Mucosa of descending colon (tissue), 3 donors: ENCODE measurements at places on chromosomes 2 and 18. TPM values are rescaled to one million over a fixed set of nuclear protein-coding genes. Genes with fewer than 3 reads are reported as not detected.

Gene CD226
- total RNA-seq = 1.2 TPM

Gene SERPINB4
- not detected for total RNA-seq

Gene PLCL1
- total RNA-seq = 2.0 TPM

Gene CPO
- not detected for total RNA-seq

Gene SETBP1
- 97.2 TPM for total RNA-seq

Gene SLC16A14
- 3.4 TPM for total RNA-seq

Gene MATN3
- 0.89 TPM for total RNA-seq

Gene CTDSP1
- total RNA-seq = 142 TPM

Gene UBE2F
- total RNA-seq = 40.4 TPM

Gene ANKRD62
- total RNA-seq = not detected

Gene DLGAP1
- total RNA-seq = 6.8 TPM

Gene FHOD3
- 14.4 TPM for total RNA-seq

GRCh38 chr18:31596081-31596872 is 4.6 kb downstream of the TTR start:
- DNase-seq = no peak

GRCh38 chr18:12939162-12939561 is 8.6 kb upstream of the SEH1L start:
- no peak for DNase-seq

DNA sequence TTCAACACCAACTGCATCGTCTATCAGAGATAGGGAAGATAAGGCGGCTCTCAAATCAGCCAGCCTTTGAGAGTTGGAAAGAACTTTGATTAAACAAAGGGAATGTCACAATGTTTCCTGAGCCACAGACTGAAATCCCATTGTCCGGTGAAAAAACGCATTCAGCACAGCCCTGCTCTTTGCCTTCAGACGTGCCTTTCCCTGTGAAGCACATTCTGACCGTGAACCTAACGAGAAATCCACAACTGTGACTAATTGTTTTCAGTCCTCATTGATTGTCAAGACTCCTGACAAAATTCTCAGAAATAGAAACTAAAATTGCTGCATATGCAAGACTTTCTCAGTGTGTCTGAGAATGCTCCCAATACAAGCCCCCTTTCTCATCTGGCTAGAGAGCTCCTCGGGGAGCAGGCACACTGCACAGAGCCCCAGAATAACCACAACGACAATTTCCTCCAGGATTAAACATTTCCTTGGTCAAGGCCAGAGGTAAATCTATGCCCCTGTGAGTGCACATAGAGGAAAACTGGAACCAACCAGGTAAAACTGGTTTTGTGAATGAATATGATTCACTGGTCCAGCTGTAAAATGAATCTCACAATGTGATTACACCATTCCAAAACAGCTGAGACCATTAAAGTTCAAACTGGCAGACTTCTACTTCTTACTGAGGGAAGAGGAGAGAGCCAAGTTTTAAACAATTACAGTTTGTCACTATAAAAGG is 561.9 kb upstream of the ID2 start:
- no peak for DNase-seq

DNA sequence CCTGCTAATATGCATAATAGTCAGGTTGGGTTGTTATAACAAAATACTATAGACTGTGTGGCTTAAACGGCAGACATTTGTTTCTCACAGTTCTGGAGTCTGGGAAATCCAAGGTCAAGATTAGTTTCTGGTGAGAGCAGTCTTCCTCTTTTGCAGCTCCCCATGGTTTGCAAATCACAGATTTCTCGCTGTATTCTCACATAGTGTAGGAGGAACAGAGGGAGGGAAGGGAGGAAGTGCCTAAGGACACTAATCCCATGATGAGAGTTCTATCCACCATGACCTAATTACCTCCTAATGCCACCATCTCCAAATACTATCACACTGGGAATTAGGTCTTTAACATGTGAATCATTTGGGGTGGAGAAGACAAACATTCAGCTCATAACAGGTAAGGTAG is 20.1 kb upstream of the PTH2R start:
- DNase-seq = no peak

DNA sequence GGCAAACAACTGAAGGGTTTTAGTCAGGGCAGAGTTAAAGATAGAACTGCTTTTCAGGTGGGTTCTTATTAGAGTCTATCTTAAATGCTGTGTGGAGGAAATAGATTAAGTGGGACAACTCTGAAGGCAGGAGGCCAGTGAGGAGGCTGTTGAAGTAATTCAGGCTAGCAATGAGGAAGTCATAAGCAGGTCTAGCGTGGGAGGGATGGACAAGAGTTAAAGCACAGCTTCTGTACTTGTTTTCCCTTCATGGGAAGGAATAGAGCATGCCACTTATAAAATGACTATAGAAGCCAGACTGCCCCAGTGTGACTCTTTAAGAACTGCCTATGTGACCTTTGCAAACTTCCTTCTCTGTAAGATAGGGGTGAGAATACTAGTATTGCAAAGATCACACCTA is 202.0 kb upstream of the LRRTM1 start:
- no peak for DNase-seq

GRCh38 chr2:140270224-140270623 is 1490.0 kb upstream of the NXPH2 start:
- no peak for DNase-seq

GRCh38 chr18:62976227-62976626 is 260.9 kb downstream of the PHLPP1 start:
- DNase-seq = no peak

DNA sequence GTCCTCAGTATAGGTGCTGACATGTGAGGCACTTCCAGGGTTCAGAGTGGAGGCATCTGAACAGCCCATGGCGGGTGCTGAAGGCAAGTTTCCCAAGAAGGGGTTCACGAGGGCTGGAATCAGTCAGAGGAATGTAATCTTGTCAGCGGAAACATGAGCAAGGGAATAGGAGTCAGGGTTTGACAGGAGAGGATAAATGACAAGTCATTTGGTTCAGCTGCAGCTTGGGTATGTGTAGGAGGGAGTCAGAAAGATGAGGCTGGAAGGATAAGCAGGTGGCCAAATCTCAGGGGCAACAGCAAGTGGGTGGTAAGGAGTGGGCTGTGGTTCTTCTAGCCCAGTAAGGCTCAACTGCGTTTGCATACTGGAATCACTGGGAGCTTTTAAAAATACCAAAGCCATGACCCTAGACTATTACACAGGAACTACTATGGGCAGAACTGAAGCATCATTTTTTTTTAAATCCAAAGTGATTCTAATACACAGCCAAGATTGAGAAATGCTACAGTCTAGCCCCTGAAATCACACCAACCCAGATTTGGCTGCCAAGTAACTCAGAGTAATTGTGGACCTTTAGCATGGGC is 41.8 kb upstream of the NAB1 start:
- DNase-seq = no peak

DNA sequence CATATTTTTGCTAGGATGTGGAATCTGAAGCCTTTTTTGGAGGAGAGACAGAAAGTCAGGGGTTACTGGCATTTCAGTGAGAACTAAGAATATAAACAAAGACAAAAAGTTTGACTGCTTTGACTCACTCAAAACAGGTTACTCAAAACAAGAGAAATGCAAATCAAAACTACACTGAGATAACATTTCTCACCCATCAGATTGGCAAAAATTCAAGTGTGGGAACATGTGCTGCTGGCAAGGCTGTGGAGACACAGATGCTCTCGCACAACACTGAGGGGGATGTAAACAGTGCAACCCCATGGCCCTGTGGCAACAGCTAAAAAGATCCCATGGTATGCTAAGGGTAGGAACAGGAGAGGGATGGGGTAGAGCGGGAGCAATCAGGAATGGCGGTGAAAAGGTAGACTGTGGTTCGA is 86.6 kb downstream of the DTNB start:
- DNase-seq = no peak

DNA sequence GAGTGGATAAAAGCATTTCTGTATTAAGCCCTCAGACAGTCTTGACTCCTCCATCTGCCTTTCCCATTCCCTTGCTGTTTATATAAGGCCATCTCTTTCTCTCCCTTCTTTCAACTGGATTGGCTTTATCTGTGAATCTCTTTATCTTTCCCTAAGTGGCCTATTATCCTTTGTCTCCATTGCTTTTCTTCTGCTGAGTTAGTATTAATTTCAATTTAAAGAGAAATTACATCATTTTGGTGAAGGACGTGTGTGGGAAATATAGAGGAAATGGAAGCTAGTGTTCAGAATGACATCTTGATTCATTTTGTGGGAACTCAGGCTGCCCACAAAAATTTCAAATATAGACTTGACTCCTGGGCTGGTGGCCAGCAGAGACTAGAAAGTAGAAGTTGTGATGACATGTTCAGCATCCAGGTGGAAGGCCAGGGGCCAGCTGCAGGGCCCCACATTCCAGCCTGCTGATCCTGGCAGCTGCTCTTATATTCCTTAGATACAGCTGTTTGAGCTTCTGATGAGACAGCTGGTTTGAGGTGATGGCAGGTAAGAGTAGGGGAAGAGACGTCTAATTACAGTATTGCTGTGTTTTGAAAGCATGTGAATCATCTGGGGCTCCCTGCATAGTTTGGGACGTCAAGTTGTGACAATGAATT is 52.3 kb downstream of the DIS3L2 start:
- no peak for DNase-seq

- DNase-seq = no peak
These were observed 65.8 kb downstream of the DCDC2C start for GRCh38 chr2:3768960-3769765.

DNA sequence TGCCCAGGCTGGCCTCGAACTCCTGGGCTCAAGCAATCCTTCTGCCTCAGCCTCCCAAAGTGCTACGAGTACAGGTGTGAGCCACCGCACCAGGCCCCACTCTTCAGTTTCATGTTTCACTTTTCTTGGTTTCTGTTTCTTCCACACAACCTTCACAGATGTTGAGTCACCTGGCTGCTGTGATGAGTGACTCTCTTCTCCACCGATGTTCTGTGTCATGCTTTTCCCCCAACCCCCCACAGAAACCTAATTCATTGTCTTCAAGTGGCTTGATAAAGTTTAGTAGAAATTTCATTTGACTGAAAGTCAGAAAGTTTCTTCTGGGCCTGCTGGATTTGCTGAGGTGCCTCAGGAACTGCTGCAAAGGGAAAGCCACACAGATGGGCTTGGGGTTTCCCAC is 78.5 kb downstream of the SPHKAP start:
- DNase-seq = no peak

DNA sequence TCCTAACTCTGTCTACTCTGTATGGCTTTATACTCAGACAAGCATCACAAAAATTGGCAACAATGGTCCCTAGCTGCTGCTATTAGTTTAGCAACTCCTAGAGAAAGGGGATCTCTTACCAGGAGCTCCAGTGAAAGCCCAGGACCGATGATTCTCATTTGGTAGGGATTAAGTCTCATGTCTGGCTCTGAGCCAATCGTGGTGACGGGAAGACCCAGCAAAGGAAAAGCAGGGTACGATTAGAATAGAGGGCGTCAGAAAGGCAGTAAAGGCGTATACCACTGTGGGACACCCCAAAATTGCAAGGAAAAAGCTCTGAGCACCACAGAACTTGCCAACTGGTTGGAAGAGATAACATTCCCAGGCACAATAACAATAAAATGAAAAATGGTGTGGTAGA is 129.5 kb downstream of the MTCL1 start:
- DNase-seq = no peak

GRCh38 chr18:68991286-68991685 is 193.4 kb downstream of the CCDC102B start:
- DNase-seq = no peak

GRCh38 chr18:7177116-7177744 is 53.7 kb upstream of the LRRC30 start:
- no peak for DNase-seq

GRCh38 chr18:7786569-7786968 is 219.5 kb downstream of the PTPRM start:
- no peak for DNase-seq

- DNase-seq = no peak
These were observed 78.8 kb downstream of the TGOLN2 start for GRCh38 chr2:85248773-85249509.

- no peak for DNase-seq
These were observed 125.7 kb downstream of the MAP2 start for GRCh38 chr2:209549589-209549988.
